SW 1271 (cell line): ENCODE measurements at places on chromosomes 7 and 10.

DNA sequence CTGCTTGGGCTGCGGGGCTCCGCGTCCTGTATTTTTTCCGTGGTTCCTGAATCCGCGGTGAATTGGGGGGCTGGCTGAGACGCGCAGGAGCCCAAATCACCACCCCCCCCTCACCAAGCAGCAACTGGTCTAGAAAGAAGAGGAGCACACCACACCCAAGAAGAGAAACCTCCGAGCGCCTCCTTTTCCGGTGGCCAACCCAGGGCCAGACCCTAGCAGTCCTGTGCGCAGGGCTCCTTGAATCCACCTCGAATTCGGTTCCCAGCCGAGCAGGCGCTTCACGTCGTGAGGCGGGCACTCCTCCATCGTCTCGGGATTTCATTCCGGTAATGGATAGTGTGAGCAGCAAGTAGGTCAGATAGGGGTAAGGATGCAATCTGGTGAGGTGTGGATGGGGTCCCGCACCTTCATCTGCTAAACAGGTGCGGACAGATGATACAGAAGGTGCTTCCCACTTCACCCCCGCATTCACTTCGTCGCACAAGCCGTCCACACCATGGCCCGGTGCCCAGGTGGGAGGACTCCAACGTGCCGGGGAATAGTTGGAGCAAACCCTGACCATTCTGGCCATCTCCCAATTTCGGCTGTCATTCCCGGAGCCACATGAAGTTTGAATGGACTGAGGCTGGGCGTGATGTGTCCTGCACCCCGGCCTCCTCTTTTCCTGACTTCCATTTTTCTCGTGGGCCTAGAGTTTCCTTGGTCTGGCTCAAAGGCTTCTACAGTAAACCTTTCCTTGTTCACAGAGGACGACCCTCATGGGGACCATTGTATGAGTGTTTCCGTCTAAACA, 19.8 kb upstream of the ZNF273 start:
- DNase-seq, result no peak

- peak; percentile 31 for DNase-seq
These were observed 17.5 kb downstream of the ATP6V1F start for GRCh38 chr7:128879939-128880746.

- DNase-seq, result no peak
These were observed 57.0 kb downstream of the CELF2 start for GRCh38 chr10:11074536-11075267.

- no peak for DNase-seq
These were observed 40.1 kb upstream of the ZNF488 start for GRCh38 chr10:47424231-47424630.

GRCh38 chr10:22712956-22713852, 1.2 kb downstream of the PIP4K2A start:
- DNase-seq, result no peak

DNA sequence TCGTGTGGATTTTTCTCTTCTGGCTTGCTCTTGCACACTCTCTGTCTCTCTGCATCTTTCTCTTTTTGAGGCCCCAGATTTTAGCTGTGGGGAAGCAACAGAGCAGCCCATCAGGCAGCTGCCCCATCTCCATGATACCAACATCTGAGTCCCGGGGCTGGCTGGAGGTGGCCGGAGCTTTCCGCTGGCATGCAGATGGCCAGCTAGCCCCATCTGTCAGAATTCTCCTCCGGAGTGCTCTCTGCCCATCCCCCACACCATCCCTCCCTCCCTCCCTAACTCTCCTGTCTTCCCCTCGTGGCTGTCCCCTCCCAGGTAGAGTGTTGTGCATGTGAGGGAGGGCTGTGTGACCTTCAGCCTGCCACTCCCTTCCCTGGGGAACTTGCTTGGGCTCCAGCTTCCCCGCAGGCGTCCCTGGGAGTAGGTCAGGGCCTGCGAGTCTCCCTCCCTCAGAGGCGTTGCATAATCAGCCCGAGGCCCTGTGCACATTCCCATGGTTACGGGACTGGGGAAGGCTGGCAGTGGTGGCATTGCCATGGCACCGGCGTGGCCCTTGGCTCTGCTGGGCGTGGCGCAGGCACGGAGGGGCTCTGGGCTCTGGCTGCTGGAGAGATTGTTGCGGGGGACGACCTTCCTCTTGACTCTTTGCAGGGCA, 24.7 kb downstream of the GHRHR start:
- no peak for DNase-seq

DNA sequence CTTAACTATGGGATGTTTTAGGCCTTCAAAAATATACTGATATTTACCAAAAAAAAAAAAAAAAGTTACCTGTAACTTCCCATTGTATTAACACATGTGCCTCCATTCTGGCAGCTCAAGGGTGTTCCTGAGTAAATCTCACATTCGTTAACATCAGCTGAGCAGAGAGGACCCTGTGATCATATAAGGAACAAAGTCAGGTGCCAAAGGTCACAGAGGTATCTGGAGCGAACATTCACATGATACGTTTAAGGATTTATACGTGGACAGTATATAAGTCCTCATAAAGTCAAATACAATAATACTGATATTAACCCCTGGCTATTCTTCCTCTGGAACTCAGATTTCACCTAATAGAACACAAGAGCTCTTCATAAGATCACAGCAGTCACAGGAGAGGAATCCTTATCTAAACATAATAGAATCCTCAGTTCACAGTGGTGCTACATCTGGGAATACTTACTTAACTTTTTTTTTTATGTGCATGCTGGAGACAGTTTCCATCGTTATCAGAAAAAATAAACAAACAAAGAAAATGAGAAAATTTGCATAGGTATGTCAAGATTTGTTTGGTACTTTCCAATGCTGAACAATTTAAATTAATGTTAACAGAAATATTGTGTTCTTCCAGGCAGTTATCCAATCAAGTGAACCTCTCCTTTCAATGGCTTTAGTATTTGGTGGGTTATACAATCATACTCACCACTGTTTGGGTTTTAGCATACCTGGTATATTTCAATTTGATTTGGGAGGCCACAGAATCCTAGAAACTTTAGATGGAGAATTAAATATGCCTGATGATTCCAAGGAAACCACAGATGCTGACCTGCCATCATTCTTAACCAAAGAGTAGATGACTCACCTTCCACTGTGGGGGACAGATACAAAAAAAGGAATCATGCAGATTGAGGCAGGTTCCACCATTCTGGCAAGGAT, 6.6 kb downstream of the CUBN start:
- no peak for DNase-seq

GRCh38 chr7:123629281-123629680, 26.4 kb upstream of the LMOD2 start:
- DNase-seq, result no peak

DNA sequence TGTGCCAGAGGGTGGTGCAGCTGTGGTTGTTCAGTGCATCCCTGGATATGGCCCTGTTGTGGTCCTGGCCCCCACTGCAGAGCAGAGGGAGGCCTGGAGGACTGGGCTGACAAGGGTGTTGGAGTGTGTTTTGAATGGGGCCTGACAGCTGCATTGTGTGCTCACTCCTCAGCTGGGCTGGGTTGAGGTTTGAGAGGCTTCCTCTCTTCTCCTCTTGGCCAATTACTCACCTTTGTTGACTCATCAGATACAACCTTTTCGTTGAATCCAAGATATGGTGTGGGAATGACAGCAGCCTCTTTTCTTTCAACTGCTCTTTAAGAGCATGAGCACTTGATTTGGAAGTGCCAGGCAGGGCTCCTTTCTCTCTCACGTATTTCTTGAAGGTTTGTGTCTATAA, 228.5 kb upstream of the COBL start:
- DNase-seq, result no peak

DNA sequence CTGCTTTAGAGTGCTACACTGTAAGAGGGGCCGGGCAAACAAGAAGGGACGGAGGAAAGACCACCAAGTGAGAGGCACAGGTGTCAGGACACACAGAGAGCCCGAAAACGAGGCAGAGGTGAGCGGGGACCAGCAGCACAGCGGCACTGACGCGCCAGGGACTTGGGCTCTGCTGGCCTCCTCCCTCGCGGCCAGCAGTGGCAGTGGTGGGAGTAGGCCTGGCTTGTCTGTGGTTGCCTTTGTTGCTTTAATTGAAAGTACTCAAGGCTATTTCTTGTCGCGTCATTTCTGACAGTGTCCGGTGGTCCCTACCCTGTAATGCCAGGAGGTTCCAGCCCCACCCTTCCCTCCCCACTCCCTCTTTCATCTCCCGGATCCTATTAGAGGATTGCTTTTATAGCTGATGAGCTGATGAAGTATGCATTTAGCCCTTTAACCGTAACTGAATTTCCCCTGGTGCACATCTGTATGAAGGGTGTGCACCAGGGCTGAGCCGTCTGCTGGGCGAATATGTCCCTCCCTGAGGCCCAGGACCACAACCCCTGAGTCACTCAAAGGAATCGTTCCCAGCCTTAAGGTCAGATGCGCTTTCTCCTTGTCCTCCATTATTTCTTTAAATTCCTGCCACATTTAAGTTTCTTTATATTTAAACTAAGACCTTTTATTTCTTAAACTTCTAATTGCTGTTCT, 39.5 kb upstream of the FAM20C start:
- DNase-seq, result no peak

- peak; percentile 72 for DNase-seq
These were observed 71.7 kb upstream of the ADAM12 start for GRCh38 chr10:126459878-126460481.
